ENCODE measurements at places on chromosomes 12 and 14.

DNA sequence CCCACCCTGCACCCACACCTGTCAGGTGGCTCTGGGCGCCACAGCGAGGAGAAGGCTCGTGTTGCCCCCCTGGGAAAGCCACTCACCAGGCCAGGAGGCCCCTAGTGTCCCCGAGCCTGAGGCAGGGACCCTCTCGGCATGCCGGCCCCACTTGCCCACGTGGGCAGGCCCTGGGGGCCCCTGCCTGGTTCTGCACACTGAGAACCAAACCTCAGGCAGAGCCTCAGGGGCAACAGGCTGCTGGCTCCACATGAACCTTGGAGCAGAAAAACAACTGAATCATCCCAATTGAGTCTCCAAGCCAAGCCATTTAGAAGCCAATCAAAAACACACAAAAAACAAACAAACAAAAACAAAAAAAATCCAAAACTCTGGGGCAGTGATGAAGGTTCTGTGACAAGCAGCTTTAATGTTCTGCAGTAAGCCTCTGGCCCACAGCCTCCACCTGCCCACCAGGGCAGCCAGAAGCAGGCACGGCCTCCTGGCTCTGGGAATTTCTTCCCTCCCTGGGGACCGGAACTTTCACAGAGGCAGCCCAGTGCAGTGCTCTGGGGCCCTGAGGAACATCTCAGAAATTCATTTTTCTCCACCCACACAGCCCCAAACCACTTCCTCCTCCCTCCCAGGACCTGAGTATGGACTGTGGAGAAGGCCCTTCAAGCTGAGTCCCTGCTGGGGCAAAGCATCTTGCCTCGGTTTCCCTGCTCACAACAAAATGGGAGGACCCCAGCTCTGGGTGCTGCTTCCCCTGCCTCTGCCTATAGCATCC is 90.2 kb downstream of the CHGA start:
- DNase-seq = no peak

- DNase-seq = no peak
These were observed 10.7 kb downstream of the LLPH start for GRCh38 chr12:66119870-66120241.

- DNase-seq = no peak
These were observed 515 bp upstream of the ABCC9 start for GRCh38 chr12:21941506-21942376.

- DNase-seq = no peak
These were observed 20.2 kb downstream of the FGD4 start for GRCh38 chr12:32419520-32419960.

- DNase-seq = no peak
These were observed 58.9 kb downstream of the GPR65 start for GRCh38 chr14:88063811-88064210.

DNA sequence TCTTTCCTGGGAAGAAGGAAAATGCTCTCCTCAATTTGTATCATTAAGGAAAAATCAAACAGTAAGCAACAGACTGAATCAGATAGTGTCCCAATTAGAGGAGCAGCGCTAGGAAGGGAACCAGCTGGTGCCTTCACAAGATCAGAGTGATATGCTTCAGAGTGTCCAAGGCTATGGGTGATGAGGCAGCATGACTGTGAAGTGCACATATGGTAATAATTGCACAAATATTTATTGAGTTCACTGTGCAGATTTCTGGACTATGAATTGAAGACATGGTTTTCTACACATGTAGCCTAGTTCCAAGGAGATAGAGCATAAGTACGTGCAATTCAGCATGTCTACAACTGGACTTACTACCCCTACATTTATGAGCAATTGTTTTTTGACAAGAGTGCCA is 78.8 kb upstream of the EVL start:
- no peak for DNase-seq

DNA sequence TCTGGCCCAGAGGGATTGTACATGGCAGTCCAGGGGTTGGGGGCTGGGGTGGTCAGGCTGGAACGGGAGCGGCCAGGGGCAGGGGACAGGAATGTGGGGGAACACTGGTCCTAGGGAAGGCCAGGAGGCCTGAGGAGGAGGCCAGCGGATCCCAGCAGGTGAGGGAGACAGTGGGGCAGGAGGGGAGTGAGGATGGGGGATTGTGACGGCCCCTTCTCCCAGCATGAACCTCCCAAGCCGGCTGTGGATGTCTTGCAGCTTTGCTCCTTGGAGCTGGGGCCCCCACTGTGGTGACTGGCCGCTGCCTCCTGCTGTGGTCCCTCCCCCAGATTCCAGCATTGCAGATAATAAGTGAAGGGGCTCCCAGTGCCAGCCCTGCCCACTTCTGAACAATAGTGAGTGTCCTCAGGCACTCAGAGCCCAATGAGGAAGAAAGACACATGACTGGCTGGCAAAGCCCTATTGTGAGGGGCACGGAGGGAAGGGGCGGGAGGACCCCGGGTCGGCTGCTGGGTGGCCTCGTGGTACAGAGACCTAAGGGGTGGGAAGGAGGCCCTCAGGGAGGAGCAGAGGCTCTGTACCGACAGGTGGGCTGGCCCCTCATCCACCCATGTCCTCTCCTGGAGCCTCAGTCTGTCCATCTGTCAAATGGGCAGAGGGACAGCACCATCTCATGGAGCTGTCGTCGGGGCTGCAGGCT is 215.0 kb downstream of the KIF26A start:
- DNase-seq = no peak

DNA sequence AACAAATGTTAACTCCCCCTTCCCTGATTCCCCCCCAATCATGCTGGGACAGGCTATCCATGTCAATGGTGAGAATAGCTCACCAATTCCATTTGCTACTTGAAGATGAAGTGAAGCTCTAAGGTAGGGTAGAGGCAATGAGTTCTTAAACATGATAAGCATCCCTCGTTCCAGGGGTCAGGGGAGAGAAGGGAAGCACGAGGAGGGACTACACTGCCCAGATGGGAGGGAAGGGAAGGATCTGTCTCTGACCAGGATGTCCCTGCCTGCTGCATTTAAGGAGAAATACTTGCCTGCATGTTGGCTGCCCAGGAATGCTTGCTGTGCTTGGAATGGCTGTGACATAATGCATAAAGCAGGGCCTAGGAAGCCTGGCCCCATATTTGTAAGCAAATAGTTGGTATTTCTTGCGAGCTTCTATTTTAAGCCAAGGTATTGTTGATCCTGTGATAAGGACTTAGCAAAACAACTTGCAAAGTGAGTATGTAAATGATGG is 155.1 kb downstream of the CEP83 start:
- no peak for DNase-seq

GRCh38 chr12:110330544-110330943 is 49.5 kb downstream of the ATP2A2 start:
- DNase-seq = no peak

- DNase-seq = no peak
These were observed 99.6 kb downstream of the ANO6 start for GRCh38 chr12:45315462-45315861.

GRCh38 chr14:61409782-61410181 is 88.4 kb downstream of the PRKCH start:
- no peak for DNase-seq

DNA sequence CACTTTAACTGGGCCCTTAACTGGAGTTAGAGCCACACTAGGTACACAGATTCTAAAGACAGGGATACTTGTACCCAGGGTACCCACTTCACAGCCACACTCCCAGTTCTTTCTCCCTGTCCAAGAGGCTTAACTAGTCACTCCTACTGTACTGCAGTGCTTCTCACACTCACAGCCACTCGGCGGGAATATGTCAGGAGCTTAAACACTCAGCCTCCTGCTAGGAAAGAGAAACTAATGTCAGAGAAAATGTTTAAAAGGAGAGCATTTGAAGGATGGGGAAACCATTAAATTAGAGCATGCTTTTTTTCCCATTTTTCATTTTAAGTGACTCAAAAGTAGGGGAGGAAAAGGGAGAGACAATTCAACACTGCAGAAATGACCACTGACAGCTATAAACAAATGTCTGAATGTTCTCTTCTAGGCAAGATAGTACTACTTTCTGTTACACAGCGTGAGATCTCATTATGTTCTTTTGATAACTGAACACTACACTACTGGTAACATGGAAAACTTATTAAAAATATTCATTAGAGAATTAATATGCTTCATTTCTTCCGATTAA is 22.9 kb upstream of the MDM1 start:
- DNase-seq = no peak

Measured in HS-5 (cell line).